Thyroid gland (tissue), 4 donors: ENCODE measurements at places on chromosomes 1 and 21. TPM values are rescaled to one million over a fixed set of nuclear protein-coding genes. Genes with fewer than 3 reads are reported as not detected.

COL16A1 gene
- total RNA-seq = 115 TPM

BEND5 gene
- 15.7 TPM for total RNA-seq

CELA3B gene
- total RNA-seq = not detected

TSPAN2 gene
- 4.6 TPM for total RNA-seq

CSMD2 gene
- 0.45 TPM for total RNA-seq

NPPA gene
- total RNA-seq = not detected

CA14 gene
- total RNA-seq = 0.22 TPM

MAEL gene
- not detected for total RNA-seq

ADGRL4 gene
- total RNA-seq = 26.5 TPM

ICOSLG gene
- 0.54 TPM for total RNA-seq

WDR26 gene
- total RNA-seq = 89.1 TPM

FCRL4 gene
- total RNA-seq = not detected

RBM11 gene
- 13.3 TPM for total RNA-seq

ZSWIM5 gene
- 12.6 TPM for total RNA-seq

SPRR2F gene
- not detected for total RNA-seq

TMEM269 gene
- total RNA-seq = 0.11 TPM

ACP6 gene
- total RNA-seq = 30.8 TPM

NT5C1A gene
- total RNA-seq = 0.73 TPM

SERPINC1 gene
- not detected for total RNA-seq

DNA sequence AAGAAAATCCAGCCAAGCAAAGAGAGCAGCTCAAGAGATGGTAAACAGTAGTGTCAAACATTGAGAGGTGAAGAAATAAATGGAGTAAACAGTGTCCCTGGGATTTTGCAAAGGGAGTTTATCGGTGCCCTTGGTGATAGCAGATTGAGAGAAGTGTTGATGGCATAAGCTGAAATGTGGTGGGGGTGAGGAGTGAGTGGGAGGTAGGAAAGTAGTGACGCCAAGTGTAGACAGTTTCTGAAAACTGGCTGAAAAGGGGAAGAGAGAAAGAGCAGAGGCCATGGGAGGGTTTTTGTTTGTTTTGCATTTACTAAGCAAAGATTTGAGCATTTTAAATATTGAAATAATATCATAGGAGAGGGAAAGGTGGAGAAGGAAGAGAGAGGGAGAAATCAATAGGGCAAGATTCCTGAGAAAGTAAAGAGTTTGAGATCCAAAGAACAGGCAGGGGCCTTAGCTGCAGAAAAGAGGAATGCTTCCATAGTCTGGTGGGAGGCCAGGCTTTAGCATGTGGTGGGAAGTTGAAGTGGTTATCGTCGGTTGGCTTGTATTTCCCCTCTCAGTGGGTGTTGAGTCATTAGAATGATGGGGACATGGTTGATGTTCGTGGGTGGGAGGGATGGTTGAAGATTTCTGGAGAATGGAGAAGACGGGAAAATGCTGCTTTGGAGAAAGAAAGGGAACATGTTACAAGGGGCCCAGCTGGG lies 26.8 kb upstream of the RASAL2 start:
- no peak for DNase-seq

GRCh38 chr21:37232274-37233018 lies 34.7 kb downstream of the VPS26C start:
- no peak for DNase-seq

GRCh38 chr1:206439205-206439604 lies 31.1 kb upstream of the IKBKE start:
- DNase-seq = no peak

DNA sequence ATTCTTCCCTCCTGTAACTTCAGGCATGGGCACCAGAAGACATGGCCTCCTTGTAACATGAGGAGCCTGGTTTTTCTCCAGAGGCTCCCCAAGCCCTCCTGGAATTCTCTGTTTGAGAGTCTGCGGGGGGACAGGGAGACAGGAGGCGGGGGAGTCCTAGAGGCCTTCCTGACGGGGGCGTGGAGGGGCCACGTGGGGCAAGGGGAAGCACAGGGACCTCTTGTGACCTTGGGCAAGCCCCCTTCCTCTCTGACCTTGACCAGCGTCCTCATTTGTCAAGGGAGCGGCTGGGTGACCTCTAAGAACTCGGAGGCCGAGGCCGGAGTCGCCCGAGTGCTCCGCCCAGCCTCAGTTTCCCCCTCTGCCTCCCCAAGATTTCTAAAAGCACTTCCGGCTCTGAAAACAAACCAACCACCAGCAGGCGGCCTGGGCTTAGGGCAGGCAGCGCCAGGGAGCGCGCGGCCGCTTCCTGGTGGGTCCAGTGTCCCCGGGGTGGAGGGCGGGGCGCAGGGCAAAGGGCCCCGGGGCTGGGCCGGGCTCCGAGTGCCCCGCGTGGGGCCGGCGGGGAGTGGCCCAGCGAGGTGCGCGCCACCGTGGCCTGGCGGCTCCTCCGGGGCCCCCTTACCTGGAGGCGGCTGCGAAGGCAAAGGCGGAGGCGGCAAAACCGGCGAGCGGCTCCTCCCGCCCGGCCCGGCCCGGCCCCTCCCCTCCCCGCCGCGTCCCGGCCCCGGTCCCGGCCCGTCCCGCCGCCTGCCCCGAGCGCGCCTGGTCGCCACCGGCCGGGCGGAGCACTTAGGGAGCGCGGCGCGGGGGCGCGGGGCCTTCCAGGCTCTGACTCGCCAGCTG lies at the start of gene TMCO4:
TMCO4 (minus strand) TSS at position 687 of the 846 bp plus-strand sequence. CDS start 19,158 bp downstream, outside the sequence.
- DNase-seq = peak; percentile 82

- DNase-seq = no peak
Observed at GRCh38 chr1:194474701-194475100, 1288.3 kb upstream of the B3GALT2 start.

GRCh38 chr1:117499071-117499470 lies 106.8 kb upstream of the TENT5C start:
- DNase-seq = no peak

GRCh38 chr1:112388436-112388835 lies 7.6 kb upstream of the CTTNBP2NL start:
- DNase-seq = no peak

- no peak for DNase-seq
Observed at GRCh38 chr1:151312411-151312810, 14.8 kb downstream of the PI4KB start.

DNA sequence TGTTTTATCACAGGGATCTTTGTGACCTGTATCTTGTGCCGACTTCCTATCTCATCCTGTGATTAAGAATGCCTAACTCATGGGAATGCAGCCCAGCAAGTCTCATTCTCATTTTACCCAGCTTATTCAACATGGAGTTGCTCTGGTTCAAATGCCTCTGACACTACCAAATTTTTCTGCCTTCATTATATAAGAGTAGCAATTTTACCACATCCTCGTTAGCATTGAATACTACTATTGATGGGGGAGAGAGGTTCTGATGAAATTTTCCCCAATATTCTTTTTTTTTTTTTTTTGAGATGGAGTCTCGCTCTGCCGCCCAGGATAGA lies 44.5 kb upstream of the PPIH start:
- no peak for DNase-seq

GRCh38 chr1:184954232-184954995 lies 19.9 kb downstream of the NIBAN1 start:
- DNase-seq = no peak

- no peak for DNase-seq
Observed at GRCh38 chr1:167650269-167651160, 20.5 kb downstream of the RCSD1 start.

- no peak for DNase-seq
Observed at GRCh38 chr1:6142734-6143133, 37.4 kb downstream of the CHD5 start.

GRCh38 chr1:240030236-240030635 lies 61.4 kb upstream of the FMN2 start:
- DNase-seq = no peak

- DNase-seq = no peak
Observed at GRCh38 chr1:159700312-159700711, 14.1 kb downstream of the CRP start.

DNA sequence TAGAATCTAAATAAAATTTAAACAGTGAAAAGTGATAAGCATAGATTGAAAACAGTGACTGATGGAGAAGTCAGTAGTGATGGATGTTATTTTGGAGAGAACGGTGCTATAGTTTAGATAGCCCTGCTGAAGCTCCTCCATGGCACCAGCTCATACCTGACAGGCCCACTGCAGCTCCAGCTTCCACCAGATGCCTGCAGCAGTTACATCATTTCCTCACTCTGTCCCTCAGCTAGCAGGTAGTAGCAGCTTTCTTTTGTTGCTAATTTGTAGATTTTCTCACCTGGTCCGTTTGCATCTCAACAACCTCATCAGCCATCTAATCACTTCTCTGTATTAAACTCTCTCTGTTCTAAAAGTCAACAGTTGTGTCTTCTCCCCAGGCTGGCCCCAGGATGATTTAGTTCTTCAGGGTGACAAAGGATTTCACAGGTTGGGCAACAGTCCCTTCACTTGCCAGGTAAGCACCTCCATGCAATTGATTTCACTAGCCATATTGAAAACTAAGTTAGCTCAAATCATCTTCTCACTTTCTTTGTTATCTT lies 128.3 kb downstream of the LMX1A start:
- no peak for DNase-seq

DNA sequence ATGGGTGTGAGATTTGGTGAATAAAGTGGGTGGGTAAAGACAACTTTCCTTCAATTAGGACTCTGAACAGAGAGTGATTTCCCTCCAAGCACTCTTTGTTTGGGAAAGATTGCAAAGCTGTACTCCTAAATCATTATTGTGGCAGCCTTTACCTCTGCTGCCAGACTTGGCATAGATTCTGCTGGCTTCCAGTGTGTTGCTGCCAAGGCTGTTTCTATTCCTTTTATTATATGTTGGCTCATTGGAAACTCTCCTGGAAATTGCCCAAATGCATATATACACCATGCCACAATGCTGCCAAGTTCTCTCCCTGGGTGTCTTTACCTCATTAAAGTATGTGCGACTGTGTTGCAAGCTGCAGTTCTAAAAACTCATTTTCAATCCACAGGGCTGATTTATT lies 668.0 kb downstream of the MRPL39 start:
- DNase-seq = no peak

- DNase-seq = no peak
Observed at GRCh38 chr1:148161053-148161901, 9.2 kb upstream of the NBPF11 start.

- DNase-seq = no peak
Observed at GRCh38 chr21:18468790-18469189, 65.2 kb upstream of the TMPRSS15 start.
